Right renal cortex interstitium (tissue), 3 donors: ENCODE measurements at places on chromosomes 3 and 15. TPM values are rescaled to one million over a fixed set of nuclear protein-coding genes. Genes with fewer than 3 reads are reported as not detected.

Gene CFAP100
- 0.55 TPM for polyA plus RNA-seq

- no peak for DNase-seq
Measured at GRCh38 chr15:52078876-52079700, 33.5 kb downstream of the BCL2L10 start.

DNA sequence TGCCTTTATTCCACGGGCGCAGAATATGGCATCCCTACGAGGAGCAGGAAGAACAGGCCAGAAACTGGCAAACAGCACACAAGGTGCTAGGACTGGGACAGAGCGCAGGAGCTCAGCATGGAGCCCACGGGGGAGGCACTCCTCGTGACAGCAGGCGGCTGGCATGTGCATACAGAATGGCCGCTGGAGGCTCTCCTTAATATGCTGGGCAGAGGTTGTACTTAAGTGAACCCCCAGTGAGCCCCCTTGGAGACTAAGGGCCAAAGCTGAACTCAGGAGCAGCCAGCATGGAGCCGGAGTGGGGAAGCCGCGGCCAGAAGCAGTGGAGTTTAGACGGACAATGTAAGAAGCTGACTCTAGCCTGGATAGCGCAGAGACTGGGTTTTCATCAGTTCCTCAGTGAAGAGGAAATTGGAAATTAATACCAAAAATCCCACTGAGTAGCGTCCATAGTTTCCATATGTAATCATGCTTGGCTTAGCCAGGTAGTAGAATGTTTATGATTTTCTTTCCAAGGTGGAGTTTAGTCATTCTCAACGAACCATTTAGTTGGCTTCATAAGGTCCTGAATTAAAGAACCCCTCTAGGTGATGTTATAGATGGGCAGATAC, 69.4 kb downstream of the EPHB3 start:
- no peak for DNase-seq

GRCh38 chr3:39108200-39108710, 775 bp downstream of the TTC21A start:
- DNase-seq, result no peak
